ENCODE measurements at places on chromosomes 4 and X. TPM values are rescaled to one million over a fixed set of nuclear protein-coding genes. Genes with fewer than 3 reads are reported as not detected.
A peak's percentile ranks its signal among the peaks of the same experiment; 100 is the strongest.

DNA sequence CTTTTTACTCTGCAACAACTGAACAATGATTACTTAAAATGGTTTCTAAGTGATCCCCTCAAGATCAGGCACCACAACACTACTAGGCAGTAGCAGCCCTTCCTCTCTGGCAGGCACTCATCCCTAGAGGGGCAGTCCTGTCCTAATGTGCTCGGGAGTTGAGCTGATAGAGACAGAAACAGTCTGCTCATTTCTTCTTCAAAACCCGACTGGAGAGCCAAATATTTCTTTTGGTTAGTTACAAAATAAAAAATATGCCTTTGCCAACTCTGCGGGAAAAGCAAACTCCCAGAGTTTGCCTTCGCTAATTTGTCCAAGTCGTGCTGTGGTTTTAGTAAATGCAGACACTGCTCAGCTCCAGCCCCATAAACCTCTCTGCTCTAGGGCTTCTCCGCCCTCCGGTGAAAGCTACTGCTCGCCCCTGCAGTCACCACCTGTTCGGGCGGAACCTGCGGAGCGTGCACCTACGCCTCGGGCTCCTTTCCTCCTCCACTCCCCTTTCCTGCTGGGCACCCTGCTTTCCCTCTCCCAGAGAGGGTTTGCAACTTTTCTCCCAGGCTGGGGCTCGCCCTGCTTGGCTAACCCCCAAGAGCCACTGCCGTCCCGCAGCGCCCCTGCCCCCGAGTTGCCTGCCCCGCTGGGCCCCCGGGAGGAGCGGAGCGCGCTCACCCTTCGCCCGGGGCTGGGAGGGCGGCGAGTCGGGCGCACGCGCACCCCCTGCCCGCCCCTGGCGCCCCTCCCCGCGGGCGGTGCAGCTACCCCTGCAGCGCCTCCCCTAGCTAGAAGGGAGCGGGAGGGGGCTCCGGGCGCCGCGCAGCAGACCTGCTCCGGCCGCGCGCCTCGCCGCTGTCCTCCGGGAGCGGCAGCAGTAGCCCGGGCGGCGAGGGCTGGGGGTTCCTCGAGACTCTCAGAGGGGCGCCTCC lies at the start of gene NPNT:
NPNT (plus strand) TSS at position 812 of the 923 bp plus-strand sequence. CDS start 182 bp downstream, outside the sequence.
- no peak for DNase-seq

DNA sequence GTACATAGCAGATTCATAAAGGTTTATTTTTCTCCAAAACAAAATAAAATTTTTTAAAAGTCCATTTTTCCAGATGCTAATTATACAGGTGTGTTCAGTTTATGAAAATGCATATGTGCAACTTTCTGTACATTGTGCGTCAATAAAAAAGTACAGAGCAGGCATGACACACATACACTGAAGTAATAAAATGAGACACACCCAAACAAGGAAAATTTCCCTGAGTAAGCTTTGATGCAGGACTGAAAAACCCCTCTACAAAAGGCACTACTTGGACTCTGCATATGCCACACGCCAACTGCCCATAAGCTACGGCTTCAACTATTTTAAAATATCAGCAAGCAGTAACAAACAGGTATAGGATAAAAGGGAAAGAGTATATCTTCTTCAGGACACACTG lies 13.8 kb downstream of the ARAP2 start:
- DNase-seq, result no peak

DNA sequence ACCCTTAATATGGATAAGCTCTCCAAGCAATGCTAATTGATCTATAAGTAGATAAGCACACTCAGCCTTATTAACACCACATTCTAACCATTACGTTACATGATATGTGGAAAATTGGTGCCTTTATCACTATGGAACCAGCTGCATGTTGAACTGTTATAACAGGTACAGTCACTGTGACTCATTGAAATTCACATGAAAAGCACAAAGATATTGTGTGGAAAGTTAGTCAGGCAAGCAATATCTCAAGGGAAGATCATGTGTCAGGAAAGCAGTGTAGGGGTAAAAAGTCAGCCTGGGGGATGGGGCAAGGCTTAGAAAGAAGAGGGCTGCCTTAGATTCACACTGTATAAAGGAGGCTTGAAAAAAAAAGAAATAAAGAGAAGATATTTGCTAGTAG lies 313.7 kb upstream of the SMIM31 start:
- DNase-seq, result no peak

The NR3C2 gene
- total RNA-seq, result 28.1 TPM

The KCNIP4 gene
- not detected for total RNA-seq

- DNase-seq, result no peak
Measured at GRCh38 chr4:57093845-57094831, 16.0 kb downstream of the IGFBP7 start.

- DNase-seq, result no peak
Measured at GRCh38 chr4:148055844-148056243, 324.0 kb downstream of the ARHGAP10 start.

DNA sequence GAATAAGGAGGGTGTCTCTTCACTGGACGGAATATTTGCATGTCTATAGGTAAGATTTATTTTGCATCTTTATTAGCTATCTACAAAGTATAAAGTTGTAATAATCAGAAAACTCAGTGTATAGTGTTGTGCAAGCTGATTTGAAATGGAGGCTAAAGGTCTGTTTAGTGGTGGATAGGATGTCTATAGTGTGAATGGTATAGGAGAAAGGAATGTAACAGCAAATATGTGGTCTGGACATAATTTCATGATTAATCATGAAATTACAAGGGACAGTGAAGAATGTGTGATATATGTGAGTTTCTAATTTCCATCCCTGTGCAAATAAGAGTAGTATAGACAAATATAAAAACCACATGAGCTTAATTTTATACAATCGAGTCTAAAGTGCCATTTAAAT lies 79.3 kb upstream of the CAMK2D start:
- DNase-seq, result no peak

DNA sequence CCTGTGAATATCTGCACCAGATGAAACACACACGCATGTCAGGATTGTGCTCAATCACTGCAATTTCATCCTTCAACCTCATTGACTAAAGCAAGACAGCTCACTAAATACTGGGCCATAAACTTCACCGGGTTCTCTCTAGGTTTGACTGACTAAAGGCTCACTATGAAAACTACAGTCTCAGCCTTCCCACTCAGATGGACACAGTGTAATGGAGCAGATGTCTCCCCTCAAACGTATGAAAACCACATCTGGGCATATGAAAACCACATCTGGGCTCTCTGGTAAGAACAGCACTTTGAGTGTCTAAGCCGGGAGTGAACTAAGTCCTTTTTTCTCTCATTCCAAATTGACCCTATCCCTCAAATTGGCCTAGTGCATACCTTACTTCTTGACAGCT lies 15.2 kb downstream of the GEMIN8 start:
- DNase-seq, result no peak

The ZCCHC18 gene
- total RNA-seq, result 0.31 TPM

GRCh38 chrX:1246816-1247215 lies 21.8 kb upstream of the CSF2RA start:
- DNase-seq, result peak; percentile 75

The PCDH7 gene
- total RNA-seq, result 0.96 TPM

GRCh38 chr4:67580577-67580976 lies 22.1 kb downstream of the STAP1 start:
- no peak for DNase-seq

- DNase-seq, result no peak
Measured at GRCh38 chr4:184000457-184001396, 95.6 kb downstream of the STOX2 start.

The PNCK gene
- total RNA-seq, result not detected
